ENCODE measurements at places on chromosomes 7 and 10. TPM values are rescaled to one million over a fixed set of nuclear protein-coding genes. Genes with fewer than 3 reads are reported as not detected.
A peak's percentile ranks its signal among the peaks of the same experiment; 100 is the strongest.

Gene CYP2C19
- total RNA-seq: 0.22 TPM

Gene SAP25
- 5.3 TPM for total RNA-seq

Gene HMX3
- not detected for total RNA-seq

Gene NKX1-2
- 2.3 TPM for total RNA-seq

Gene ZPBP
- not detected for total RNA-seq

Gene SNX10
- 19.3 TPM for total RNA-seq

Gene PAX4
- not detected for total RNA-seq

Gene MAGI2
- 19.2 TPM for total RNA-seq

Gene TFEC
- total RNA-seq: not detected

Gene AKR1B1
- total RNA-seq: 277 TPM

Gene OR6V1
- total RNA-seq: not detected

Gene OR6B1
- total RNA-seq: not detected

Gene IGF2BP3
- total RNA-seq: 112 TPM

DNA sequence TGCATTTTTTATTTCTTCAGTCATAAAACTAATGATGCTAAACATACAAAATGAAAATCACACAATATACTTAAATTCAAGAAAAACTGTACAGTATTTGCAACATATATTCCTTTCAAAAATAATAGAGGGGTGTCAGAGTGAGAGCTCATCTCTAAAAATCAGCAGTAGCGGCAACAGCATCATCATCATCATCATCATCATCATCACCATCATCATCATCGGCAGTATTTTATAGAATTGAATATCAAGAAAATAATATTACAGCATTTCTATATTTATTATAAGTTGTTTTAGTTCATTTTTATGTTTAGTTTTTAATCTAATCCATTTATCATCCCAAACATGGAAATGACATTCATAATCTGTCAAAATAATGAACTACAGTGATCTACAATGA lies 67.4 kb upstream of the PPP1R3A start:
- DNase-seq: no peak

DNA sequence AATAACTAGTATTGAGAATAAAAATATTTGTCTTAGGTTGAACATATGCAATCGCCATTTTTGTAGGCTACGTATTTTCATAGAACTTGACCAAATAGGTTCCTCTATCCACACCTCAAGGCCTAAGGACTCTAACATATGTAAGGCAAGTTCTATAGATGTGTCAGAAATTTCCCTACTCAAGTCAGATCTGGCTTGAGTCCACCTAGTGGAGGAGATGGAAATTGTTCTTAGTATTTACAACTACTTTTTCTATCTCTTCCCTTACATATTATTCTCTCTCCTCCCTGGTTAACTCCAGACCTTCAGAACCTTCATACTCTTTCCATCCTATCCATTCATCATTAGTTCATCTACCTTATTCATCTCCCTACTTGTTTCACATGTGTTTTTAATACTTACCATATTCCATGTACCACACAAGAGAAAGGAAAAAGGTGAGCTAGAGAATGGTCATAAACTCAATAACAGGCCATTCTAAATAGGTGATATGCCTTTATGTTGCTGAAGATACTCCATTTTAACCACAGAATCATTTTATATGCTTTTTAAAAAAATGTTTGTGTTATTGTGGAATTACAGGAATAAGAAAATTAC lies 174.5 kb upstream of the HDAC9 start:
- no peak for DNase-seq

DNA sequence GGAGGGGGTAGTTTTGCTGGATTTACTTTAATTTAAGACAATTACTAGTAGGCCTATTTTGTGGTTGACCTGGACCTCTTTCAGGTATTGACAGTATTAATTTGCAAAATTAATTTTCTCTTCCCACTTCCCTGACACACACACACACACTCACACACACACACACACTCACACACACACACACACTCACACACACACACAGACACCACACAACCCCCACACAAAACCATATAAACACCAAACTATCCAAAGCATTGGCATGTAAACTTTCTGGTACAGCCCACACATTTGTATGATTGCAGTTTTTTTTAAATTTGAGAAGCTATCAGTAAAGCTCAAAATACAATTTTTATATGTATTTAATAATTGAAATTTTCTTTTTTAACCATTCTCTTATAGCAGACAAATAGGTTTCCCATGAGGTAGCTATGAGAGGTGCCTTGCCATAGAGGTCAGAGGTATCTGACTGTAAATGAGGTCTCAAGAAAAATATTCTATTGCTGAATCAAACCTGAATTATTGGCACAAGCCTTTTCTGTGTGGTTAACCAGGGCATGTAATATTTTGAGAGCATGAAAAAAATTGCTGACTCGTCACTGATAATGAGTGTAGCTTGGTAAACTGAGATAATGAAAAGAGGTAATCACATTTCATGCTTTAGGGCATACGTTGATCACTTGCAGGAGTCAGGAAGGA lies 306.5 kb downstream of the GATA3 start:
- no peak for DNase-seq

DNA sequence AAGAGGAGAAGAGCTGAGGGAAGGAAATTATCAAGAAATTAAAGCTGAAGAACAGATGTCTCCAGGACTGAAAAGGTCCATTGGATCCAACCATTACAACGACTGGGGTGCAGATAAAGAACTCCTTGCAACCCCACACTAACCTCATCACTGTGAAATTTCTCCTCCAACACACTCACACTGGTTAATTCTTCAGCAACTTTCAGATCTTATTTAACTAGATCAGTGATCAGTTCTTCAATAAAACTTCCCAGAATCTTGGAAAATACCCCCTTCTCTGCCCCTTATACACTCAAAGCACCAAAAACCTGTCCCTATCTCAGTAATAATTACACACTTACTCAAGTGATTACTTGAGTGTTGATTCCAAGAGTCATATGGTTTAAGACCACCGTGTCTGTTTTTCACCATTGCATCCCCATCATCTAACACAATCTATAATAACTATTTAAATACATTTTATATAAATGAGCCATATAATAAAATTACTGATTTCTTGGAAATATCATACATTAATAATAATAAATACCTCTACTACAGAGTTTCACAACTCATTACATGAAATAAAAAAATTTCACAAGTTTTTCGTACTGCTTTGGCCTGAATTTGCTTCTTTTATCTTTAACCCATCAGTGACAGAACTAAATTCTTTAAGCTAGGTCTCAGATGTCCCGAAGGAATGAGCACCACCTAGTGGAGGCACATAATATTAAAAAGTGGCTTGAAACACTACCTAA lies 123.7 kb downstream of the MPP7 start:
- no peak for DNase-seq

DNA sequence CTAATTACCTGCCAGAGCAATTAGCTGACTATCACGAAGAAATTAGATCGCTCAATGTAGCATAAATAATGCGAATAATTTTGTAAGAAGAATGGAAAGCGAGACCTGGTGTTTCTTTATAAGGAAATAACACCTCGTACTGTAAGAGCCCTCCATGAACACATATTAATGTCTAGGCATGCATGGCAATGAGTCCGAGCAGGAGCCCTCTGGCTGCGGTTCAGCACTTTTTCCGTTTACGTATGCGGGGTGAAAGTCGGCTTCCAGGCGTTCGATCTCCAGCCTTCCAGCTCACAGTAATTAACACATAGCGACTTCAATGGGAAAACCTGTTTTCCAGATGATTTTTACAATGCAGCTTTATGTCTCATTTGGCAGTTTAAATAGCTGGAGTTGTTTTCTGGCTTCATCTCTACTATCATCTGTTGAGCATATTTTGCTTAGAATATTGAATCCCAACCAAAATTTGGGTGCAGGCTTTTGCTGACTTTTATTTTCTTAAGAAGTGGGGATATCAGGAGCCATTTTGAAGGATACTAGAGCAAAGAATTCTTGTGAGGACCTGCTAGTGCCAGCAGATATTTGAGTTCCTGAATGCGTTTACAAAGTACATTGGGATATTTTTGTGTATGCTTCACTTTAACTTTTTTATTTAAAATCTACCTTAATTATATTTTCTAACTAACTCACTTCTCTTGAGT lies 7.2 kb upstream of the SP8 start:
- DNase-seq: peak; percentile 69

DNA sequence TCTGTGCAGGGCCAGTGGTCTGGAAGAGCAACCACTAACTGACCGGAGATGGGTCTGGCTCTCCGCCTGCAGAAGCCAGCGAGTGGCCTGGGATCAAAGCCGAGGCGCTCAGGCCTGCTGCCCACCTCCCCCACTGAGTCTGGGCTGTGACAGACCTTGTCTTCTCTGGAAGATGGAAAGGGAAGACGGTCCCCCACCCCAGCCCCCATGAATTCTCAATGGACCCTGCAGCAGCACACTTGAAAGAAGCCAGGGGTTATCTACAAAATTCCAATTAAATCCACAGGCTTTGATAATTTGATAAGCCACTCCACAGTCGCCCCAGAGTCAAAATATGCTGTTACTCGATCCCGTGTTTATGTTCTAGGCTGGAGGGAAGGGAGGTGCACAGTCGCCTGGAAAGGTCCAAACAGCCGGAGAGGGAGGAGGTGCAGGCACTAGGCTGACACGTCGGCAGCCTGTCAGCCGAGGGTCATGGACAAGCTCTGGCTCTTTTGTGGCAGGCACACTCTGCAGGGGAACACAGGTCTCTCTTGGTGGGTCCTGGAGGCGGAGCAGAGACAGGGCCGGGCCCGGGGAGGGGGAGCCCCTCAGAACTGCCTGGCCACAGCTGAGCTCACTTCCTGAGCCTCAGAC lies 134.9 kb downstream of the SH3PXD2A start:
- DNase-seq: no peak

- no peak for DNase-seq
These were observed 12.9 kb downstream of the MMRN2 start for GRCh38 chr10:86944471-86944870.

- DNase-seq: no peak
These were observed 28.5 kb downstream of the CPED1 start for GRCh38 chr7:121016966-121017365.

DNA sequence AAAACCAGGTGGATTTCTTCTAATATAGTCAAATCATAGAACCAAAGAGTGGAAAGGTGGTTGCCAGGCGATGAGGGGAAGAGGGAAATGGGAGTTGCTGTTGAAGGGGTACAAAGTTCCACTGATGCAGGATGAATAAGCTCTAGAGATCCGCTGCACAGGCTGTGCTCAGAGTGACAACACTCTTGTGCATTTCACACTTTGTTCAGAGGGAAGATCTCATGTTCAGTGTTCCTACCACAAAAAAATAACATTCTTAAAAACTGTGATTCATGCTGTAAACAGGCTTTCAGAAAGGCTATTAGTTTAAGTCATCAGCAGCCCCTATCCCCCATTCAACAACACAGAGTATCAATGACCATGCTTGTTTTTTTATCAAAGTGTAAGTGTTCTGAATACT lies 213.8 kb downstream of the COBL start:
- no peak for DNase-seq

GRCh38 chr7:101442426-101443070 lies 79.9 kb downstream of the COL26A1 start:
- no peak for DNase-seq

DNA sequence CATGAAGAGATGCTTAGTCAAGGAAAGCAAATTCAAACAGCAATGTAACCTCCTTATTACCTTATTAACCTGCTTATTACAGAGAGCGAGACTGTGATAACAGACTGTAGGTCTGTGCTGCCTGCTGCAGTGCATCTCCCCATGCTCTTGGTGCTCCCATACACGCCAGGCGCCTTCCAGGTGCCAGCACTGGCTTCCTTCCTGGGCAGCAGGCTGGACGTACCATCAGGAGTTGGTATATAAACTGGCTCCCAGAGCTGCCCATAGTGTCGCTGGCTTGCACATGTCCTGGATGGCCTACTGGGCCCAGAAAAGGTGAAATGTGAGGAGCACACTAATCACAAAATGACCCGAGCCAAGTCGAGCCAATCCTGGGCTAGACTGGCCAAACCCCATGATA lies 13.5 kb downstream of the ATP6V0E2 start:
- no peak for DNase-seq

GRCh38 chr10:75544386-75544785 lies 113.0 kb downstream of the LRMDA start:
- DNase-seq: no peak

DNA sequence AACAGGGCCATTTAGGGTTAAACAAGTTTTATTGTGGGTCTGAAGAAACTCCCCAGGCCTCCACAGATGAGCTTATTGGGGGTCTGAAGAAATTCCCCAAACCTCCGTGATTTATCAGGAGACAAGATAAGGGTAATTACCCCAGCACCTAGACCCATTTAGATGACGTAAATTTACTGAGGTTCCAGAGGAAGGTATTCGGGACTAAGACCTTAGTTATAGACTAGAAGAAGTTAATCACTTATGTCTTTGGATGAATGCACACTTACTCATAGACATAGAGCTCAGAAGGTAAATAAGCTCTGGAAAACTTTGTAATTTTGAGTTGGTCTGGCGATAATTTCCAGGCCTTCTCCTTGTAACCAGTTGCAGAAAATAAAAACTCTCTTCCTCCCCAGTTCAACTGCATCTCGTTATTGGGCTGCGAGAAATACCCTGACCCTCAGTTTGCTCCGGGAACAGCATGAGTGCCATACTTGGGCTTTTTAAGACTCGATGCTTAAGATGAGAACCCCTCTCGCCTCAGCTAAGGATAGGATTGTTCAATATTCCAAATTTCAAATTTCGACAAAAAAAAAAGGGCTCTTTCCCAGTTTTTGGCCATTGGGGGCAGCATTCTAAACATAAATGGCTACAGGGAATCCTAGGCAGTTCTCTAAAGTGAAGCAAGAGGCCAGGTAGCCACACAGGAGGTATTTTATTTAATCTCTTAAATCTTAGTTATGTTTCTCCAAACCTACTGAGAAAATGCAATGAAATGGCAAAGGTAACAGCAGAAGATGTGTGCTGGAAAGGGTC lies 74.7 kb upstream of the PFKP start:
- no peak for DNase-seq

- no peak for DNase-seq
These were observed 27.8 kb upstream of the PROSER2 start for GRCh38 chr10:11795101-11795920.

- DNase-seq: no peak
These were observed 70.0 kb downstream of the DOCK1 start for GRCh38 chr10:126975221-126975620.

- DNase-seq: no peak
These were observed 1.2 kb upstream of the AKR1E2 start for GRCh38 chr10:4824791-4825310.

DNA sequence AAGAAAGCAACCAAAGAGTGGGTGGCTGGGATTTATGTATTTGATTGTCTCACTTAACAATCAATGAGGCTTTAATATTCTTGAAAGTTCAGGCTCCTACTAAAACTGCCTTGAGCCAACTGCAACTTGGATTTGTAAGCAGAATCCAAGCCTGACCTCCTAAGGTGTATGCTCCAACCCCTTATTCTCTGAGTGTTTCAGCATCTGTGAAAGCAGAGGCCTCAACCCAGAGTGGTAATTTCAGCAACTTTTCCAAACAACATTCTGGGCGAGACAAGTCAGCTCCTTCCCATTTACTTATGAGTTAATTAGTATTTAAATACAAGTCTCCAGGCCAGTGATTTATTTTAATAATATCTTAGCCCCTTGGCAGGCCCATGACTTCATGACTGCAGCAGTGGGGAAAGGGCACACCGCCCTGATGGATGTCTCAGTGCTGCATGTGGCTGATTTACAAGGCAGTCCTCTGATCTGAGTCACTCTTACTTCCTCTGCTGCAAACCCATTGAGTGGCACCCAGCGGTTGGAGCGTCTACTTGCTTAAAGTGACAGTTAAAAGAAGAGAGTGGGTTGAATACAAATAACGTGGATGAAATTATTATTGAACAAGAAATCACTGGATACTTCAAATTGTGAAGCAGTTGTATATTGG lies 209.1 kb downstream of the TRIL start:
- DNase-seq: peak; percentile 65

GRCh38 chr10:124539935-124540641 lies 78.5 kb downstream of the LHPP start:
- peak; percentile 91 for DNase-seq

All from endodermal cell (in vitro differentiated cells).